ENCODE measurements at places on chromosomes 11 and 22.

GRCh38 chr22:37518509-37519267 lies 527 bp downstream of the CARD10 start:
- DNase-seq = no peak

GRCh38 chr11:36729825-36730224 lies 131.8 kb upstream of the RAG2 start:
- DNase-seq = no peak

DNA sequence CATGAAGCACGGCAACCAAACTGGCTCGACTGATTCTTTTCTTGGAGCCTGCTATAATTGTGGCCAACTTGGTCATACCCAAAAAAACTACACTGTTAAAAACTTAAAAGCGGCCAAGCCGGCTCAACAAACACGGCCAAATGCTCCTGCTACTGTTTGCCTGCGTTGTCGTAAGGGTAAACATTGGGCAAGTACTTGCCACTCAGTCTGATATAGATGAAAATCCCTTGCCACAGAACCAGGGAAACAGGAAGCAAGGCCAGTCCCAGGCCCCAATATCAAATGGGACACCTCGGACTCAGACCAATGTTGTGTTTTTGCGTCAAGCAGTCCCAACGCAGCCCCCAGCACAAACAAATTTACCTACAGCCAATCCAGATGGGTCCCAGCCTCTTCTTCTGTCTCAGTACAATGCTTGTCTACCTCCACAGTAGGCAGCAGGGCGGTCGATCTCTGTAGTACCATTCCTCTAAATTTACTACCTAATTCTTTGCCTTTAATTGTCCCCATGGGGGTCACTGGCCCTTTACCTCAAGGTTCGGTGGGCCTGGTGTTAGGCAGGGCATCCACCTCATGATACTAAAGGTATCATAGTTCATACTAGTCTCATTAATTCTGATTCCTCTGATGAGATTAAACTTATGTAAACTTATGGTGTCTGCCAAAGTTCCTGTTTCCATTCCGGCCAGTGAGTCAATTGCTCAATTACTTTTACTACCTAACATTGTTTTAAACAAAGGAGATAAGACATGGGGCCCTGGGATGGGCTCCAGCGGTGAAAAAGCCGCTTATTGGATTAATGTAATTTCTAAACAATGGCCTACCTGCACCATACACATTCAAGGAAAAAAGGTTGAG lies 3.7 kb upstream of the COMT start:
- DNase-seq = no peak

GRCh38 chr11:68038226-68038717 lies 553 bp upstream of the TCIRG1 start:
- no peak for DNase-seq

GRCh38 chr22:39214383-39215069 lies 30.3 kb downstream of the PDGFB start:
- DNase-seq = no peak

DNA sequence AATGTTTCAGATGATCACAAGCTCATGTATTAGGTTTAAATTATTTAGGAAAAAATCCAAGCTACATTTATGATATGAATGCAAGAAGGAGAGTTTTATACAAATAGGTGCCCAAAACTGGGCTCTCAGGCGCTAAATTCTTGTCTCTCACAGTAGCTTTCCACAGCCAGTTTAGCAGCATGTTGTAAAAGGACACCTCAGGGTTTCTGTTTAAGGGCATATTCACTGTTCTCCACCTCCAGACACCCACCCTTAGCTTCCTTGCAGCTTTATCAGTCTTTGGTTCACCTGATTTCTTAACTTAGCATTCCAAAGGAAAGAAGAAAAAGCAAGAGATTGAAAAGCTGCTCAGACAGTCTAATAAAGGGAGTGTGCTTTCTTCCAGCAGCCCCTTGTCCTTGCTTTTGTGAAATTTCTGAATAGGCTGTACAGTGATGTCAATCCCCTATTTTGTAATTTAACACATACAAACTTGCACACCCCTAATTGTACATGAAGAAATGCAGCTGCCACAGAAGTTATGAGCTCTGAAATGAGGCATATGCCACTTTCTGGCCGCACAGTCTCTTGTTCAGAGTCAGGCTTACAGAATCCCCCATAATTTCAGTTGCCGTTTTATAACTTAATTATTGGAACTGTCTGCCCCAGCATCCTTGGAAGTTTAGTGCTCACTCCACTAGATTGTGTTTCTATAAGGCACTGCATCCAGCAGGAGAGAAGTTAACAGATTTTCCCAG lies 262.1 kb downstream of the DDX10 start:
- no peak for DNase-seq

All from hematopoietic multipotent progenitor cell treated with erythropoietin and hydrocortisone succinate and interleukin-3 and kit ligand, for 6 days (in vitro differentiated cells).